Activated CD8-positive, alpha-beta memory T cell treated with anti-CD3 and anti-CD28 coated beads for 24 hours (primary cell): ENCODE measurements at places on chromosomes 12 and 14.

DNA sequence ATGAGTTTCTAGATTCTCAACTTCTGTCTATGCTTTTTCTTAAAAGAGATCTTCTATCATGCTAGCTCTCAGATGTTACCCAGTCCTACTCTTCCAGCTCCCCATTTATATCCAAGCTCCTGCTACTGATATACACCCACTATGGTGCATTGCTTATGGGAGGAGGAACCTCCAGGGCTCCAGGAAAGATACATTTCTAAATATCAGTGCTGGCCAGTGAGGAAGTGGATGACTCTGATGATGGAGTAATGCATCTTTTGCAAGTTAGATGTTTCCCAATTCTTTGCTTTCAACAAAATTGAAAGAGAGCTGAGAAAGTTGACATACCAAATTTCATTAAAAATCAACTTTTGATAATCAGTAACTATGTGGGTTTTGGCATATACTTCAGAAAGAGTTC is 105.7 kb upstream of the RESF1 start:
- DNase-seq = no peak

DNA sequence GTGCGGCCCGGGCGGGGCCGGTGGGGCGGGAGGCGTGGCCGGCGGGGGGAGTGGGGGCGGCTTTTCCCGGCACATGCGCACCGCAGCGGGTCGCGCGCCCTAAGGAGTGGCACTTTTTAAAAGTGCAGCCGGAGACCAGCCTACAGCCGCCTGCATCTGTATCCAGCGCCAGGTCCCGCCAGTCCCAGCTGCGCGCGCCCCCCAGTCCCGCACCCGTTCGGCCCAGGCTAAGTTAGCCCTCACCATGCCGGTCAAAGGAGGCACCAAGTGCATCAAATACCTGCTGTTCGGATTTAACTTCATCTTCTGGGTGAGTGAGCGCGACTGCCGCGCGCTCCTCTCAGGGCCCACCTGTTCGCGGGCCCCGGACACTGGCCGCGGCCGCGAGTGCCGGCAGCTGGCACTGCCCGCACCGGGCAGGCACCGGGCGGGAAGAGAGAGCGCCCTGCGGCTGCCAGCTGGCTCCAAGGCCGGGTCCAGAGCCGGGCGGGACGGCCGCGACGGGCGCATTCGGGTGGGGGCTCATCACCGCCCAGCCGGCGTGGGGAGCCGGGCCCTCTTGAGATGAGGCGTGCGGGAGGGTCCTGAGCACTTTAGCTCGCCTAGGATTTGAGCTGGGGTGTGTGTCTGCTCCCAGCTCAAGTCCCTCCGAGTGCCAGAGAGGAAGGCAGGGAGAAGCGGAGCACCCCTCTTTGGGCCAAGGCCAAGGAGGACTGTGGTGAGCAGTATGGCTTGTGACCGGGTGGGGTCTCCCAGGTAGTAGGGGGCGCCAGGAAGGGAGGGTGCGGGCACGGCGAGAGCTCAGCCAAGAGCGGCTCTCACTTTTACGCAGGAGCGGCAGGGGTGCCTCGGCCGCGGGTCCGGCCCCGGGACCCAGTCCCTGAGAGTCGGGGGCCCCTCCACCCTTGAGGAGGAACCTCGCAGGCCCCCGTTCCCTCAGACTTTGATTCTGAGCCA is at the start of gene CD9:
Gene CD9 (plus strand): TSS at position 145 of the 957 bp plus-strand sequence. CDS start 100 bp downstream, at position 245.
- DNase-seq = peak; percentile 79

GRCh38 chr12:116547955-116548501 is 11.2 kb upstream of the MAP1LC3B2 start:
- DNase-seq = no peak

DNA sequence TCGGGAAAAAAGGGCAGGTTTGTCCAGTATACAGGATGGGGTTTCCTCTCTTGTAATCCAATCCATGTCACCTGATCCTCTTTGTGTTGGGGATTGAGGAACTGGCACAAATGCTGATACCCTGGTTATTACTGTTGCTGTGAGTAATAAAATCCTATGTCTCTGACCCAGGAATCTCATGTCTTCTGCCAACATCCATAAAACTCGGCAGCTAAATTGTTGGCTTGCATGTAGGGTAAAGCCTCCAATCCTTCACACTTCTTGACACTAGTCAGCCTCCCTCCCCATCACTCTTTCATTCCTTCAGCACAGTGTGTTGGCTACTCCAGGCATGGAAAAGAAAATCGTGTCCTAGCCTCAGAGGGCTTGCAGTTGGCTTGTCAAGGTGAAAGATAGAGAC is 9.2 kb upstream of the NOS1 start:
- no peak for DNase-seq

DNA sequence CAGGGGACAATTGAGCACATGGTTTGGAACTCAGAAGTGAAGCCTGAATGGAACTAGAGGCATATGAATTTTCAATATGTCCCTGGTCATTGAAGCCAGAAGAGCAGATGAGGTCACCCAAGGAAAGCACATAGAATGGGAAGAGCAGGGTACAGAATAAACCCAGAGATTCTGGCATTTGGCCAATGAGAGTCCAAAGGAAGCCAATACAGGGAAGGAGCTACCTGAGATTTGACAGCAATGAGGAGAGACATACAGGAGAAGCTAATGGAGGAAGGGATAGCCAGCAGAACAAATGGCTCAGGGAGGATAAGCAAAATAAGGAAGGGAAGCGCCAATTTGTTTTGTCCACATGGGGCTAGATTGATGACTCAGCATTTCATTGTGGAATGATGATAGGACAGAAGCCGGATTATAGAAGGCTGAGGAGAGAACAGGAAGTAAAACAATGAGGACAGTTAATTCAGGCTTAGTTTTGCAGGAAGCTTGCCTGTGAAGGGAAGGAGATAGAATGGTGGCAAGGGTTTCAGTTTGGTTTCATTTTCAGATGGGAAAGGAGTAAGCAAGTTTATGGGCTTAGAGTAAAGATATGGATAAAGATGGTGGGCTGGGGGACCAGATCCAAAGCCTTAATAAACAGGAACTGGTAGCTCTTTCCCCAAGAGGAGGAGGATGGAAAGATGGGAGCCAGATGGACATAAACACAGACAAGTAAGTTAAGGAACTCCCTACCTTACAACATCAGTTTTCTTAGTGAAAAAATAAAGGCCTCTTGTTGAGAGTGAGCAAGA is 3.2 kb upstream of the SPTSSA start:
- DNase-seq = peak; percentile 0

- DNase-seq = no peak
Measured at GRCh38 chr12:54786081-54786480, 68.2 kb upstream of the MUCL1 start.

DNA sequence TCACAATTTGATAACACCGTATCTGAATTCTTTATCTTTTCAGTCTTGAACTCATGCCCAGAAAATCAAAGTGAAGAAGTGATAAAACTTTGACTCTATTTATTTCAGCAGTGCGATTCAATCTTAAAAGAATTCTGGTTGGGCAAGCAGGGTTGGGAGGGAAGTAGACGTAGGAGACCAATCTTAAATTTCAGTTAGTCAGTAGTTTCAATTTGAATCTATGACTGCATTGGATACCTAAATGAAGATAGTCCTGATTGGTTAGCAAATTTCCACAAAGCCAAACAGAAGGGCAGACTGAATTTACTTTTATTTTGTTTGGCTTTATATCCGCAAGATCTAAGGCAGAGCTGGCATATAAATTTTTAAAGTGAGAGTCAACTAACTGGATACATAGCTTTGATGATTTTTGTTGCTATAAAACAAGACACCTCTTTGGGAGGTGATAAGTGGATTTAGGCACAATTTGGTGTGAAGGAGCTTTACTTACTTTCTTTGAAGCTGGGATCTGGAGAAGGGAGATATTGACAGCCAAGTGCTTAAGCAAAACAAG is 2.6 kb downstream of the ACSS3 start:
- no peak for DNase-seq

- no peak for DNase-seq
Measured at GRCh38 chr12:38392554-38393144, 76.1 kb downstream of the ALG10B start.

DNA sequence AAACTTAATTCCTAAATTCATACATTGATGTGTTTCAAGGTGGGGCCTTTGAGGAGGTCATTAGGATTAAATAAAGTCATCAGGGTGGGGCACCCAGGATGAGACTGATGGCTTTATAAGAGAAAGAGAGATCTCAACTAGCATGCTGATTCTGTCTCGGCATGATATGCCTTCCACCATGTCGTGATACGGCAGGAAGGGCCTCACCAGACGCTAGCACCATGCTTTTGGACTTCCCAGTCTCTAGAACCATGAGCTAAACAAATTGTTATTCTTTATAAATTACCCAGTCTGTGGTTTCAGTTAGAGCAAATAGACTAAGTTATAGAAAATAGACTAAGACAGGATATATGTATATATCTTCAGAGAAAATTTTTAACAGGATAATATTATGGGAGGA is 759.6 kb downstream of the MED13L start:
- no peak for DNase-seq

GRCh38 chr12:124347805-124348658 is 53.1 kb downstream of the RFLNA start:
- DNase-seq = peak; percentile 73

DNA sequence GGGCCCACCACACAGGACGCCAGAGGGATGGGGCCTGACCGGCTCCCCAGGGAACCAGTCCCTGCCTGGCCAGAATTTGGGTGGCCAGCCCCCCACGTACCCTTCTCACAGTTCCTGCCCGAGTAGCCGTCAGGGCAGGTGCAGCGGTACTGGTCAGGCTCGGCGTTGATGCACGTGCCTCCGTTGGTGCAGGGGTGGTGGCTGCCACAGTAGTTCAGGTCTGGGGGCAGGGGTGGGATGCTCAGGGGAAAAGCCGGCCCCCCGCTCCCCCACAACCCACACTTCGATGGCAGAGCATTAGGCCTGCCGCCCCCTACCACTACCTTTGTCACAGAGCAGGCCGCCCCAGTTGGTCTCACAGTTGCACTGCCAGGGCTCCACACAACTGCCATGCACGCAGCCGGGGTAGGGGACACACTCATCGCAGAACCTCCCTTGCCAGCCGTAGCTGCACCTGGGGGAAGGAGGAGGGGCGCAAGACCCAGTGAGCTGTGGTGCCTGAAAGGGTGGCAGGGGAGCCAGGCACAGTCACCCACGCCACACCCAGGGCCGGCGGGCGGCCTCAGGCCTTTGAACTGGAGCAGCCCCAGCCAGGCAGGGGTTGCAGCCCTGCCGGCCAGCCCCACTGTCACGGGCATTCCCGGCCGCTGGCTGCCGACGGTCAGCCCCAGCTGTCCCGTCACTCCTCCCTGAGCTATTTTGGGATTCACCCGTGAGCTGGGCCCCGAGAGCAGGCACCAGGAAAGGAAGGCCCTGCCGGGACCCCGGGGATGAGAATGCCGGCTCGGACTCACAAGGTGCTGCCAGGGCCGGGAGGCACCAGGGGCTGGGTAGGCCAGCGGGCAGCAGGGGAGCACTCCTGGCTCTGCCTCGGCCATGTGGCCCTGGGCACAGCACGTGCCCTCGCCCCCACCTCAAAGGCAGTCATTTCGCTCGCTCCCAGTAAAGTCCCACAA is 16.5 kb downstream of the JAG2 start:
- no peak for DNase-seq

GRCh38 chr12:98819821-98820404 is 174.8 kb downstream of the APAF1 start:
- no peak for DNase-seq

GRCh38 chr12:71269281-71269598 is 111.4 kb upstream of the TSPAN8 start:
- no peak for DNase-seq

GRCh38 chr14:49641697-49642129 is 6.7 kb upstream of the DNAAF2 start:
- DNase-seq = no peak

DNA sequence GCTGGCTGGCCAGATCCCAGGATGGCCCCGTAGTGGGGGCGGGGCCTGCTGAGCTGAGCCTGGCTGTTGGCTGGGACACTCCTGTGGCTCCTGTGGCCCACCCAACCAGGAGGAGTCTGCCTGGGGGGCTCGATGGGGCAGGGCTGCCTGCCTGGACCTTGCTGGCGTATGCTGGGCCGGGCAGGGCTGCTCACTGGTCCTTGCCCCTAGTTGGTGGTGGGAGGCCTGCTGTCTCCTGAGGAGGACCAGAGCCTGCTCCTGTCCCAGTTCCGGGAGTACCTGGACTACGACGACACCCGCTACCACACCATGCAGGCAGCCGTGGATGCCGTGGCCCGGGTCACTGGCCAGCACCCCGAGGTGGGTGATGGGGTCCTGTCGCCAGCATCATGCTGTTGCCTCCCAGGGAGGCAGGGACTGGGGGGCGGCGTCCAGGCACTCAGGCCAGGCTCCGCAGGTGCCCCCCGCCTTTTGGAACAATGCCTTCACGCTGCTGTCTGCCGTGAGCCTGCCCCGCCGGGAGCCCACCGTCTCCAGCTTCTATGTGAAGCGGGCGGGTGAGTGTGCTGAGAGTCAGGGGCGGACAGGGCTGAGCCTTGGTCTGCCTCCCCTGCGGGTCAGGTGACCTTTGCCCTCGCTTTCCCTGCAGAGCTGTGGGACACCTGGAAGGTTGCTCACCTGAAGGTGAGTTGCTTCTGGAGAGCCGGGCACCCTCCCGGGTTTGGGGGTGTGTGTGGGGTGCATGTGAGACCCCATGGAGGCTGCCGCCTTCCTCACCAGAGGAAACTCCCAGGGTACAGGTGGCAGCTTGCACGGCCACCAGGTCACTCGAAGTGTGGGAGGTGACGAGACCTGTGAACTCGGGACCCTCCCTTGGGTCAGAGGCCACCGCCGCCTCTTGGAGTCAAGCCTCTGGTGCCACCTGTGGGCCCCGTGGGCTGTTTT is 3.4 kb downstream of the NOC4L start:
- no peak for DNase-seq

DNA sequence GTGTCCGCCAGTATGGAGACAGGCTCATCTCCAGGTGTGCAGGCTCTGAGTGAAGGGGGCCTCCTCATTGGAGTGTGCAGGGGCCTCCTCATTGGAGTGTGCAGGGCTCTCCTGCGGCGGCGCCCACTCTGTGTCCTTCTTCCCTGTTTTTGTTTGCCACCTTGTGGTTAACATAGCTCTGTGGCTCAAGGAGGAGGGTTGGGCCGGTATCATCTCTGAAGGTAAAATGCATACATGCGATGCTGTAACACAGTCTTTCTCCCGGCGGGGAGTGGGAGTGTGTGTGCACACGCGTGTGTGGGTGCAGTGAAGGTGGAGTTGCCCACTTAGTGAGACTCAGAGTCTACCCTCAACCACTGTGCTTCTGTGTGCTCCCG is 429.4 kb downstream of the ZFP36L1 start:
- no peak for DNase-seq
